Lower lobe of right lung (tissue), 2 donors: ENCODE measurements at places on chromosomes 12 and 14.
A peak's percentile ranks its signal among the peaks of the same experiment; 100 is the strongest.

DNA sequence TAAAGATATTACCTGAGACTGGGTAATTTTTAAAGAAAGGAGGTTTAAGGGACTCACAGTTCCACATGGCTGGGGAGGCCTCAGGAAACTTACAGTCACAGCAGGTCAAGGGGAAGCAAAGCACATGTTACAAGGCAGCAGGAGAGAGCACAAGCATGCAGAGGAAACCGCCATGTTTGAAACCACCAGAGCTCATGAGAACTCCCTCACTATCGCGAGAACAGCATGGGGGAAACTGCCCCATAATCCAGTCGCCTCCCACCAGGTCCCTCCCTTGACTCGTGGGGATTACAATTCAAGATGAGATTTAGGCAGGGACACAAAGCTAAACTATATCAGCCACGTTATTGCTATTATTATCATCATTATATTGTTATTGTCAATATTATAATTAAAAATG lies 138.7 kb downstream of the RIMBP2 start:
- no peak for DNase-seq

DNA sequence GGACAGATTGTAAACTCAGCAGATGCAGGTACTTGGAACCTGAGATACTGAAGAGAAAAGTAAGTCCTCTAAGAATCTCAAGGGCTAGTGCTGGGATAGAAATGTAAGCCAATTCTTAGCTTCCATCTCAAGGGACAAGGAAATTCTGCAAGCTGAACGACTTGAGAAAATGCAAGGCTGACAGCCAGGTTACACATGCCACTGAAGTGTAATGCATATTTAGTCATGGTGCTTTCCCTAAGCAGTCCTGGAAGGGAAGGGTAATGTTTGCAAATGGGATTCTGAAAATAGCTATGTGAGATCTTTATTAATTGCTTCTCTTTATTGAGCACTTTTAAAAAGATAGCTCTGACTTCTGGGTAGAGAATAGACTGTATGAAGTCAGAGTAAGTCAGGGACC lies 402.7 kb upstream of the SEL1L start:
- no peak for DNase-seq

- no peak for DNase-seq
Measured at GRCh38 chr14:48553443-48553842, 878.0 kb upstream of the MDGA2 start.

DNA sequence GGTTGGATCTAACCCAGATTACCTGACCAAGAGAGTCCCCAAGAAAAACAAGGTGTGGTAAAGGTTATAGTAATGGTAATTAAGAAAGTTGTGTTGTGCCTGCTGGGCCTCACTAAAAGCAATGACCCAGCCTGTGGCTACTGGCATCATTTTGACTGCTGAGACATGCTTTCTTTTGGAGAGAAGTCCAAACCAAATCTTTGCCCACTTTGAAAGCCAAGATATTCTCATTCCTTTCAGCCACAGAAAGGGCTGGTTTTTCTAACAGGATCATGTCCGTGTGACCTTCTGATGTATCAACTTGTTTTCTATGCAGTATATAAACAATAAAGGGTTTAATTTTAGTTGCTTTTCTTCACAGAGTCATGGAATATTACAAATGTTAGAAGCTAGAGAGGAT lies 388.6 kb downstream of the RAD51B start:
- no peak for DNase-seq

DNA sequence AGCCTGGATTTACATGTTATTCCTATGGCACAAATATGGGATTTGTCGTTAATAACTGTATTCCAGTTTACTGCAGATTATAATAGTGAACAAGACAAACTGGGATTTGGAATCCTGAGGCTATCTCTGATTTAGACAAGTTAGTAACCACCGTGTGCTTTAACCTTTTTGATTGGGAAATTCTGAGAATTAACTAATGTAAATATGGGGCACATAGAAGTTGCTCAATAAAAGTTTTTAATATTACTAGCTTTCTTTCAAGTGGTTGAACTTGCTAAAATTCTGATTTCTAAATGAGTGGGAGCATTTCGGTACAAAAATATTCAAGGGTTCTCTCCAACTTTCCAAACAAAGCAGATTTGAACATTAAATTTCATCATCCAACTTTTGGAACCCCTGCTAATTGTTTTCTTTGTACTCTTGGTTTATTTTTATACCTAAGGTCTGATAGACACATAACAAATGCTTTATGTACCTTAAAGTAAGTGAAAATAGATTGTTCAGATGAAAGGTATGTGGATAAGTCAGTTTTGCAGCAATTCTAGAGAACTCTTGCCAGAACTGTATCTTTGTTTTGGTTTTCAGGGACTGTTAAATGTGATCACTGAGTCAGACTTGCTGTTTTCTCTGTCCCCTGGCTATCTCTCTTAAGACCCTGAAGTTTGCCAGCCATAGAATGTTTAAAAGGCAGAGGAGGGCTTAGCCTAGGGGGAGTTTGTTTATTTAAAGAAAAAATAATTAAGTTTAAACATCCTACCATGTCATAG lies 57.5 kb downstream of the FRS2 start:
- DNase-seq: no peak

DNA sequence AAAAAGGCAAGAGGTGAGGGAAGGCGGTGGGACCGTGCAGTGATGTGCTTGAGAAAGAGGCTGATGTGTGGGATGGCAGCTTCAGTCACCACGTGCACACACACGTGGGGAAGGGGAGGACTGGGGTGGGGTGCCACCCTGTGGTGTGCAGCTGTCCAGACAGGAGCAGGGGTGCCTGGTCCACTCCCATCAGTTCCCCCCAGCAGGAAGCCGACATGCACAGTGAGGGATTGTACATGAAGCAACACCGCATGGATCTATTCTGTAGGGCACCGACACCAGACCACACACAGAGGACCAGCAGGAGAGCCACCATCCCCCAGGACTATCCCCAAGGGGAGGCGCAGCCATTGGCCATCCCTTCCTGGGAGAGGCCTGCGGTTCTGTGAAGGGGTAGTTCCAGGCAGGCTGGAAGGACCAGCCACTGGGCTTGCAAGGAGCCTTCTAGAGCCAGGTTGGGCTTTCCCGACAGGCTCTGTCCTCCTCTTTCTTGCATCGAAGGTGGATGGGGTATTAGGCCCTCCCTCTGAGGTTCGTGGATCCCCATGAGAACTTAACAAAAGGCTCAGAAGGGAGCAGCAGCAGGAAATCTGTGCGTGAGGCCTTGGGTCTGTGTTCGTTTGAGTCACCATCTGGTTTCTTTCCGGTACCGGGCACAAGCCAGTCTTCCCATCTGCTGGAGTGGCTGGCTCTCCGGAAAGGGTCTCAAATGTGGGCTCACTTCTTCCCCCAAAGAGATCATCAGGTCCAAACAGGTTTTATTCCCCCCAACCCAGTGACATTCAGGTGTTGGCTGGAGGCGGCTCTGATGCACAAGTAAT lies 59.8 kb downstream of the PLEKHG3 start:
- DNase-seq: peak; percentile 40

- no peak for DNase-seq
Measured at GRCh38 chr12:52585946-52586345, 12.3 kb upstream of the KRT74 start.
